ENCODE measurements at places on chromosomes 6 and 20. TPM values are rescaled to one million over a fixed set of nuclear protein-coding genes. Genes with fewer than 3 reads are reported as not detected.

The DPM1 gene
- 66.5 TPM for total RNA-seq

The FOXC1 gene
- total RNA-seq: 13.8 TPM

The DYNLRB1 gene
- 47.7 TPM for total RNA-seq

The CGA gene
- total RNA-seq: not detected

DNA sequence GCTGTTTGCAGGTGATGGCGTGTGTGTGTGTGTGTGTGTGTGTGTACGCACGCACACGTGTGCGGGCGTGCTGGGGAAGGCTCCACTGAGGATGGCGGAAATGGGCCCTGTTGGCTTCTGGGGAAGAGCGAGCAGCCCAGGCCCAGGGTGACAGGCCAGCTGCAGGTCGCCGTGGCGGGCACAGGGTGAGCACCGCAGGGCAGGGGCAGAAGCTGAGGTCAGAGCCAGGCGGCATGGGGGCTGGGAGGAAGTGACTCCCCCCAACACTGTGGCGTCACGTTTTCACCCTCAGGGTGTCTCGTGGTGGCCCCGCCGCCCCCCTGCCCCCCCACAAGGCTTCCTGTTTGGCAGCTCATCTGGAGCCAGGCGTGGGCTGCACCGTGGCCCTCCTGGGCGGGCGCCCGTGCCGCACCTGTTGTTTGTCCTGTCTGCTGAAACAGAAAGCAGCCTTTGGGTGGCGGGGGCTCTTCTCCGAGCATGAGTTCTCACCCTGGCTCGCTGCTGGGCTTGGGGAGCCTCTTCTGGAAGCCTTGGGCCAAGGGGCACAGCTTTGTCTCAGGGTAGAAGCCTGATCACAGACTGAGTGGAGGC is 7.1 kb downstream of the RBM38 start:
- no peak for DNase-seq

DNA sequence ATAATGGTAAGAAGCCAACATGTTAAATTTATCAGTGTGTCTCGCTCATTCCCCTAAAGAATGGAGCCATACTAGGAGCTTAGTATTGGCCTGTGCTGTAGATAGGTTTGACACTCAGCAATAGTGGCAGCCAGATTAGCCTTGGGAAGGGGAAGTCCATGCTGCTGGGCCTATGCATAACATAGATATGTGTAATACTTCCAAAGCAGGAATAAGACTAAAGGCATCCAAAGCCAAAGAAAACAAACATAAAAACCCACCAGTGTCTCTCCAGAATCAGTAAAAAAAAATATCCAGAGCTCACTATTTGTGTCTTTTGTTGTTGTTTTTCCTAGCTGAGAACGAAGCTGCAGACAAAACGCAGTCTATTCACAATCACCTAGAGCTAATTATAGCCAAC is 104.2 kb upstream of the STXBP5 start:
- peak; percentile 10 for DNase-seq

DNA sequence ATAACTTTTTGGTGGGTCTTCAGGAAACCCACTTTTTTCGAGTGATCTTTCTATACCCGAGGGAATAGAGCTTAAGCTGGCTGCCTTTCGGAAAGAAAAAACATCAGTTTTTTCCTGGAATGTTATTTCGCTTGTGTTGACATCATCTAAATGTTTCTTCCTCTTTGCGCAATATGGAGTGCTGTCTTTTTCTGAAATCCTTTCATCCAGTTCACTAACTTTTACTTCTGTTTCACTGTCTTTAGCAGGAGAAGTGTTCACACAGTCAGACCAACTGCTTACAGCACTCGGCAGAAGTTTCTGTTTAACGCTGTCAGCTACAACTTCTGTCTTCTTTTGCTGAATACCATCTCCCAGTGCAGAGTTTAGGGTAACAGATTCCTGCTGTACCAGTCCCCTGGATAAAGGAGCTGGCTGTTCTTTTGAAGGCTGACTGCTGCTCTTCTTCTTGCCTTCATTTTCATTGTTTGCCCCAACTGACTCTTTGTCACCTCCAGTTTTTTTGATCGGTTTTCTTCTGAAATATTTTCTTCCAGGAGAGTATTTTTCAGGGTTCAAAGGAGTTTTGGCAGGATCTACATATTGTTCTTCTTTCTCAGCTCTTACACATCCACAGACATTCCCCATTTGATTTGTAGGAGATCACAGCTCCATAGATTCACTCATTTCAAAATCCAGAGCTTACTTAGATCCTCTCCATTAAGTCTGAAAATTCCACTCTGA is 50.0 kb upstream of the DST start:
- no peak for DNase-seq

DNA sequence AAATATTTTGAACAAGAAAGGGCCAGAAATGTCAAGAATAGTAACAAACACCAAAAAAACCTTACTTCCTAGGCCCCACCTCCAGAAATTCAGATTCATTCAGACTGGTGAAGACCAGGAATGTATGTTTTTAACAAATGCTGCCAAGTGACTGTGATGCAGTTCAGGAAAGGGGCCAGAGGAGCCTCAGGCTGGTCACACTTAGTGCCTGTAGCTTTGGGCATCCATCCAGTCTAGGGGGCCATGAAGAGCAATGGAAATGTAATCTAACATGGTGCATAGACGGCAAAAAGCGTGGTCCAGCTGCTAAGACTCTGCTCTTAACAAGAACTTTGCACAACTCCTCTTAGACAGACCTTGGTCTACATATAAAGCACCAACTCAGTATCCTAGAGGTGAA is 7.1 kb downstream of the GJA1 start:
- DNase-seq: no peak

GRCh38 chr6:21305893-21306332 is 287.6 kb upstream of the SOX4 start:
- no peak for DNase-seq

- DNase-seq: no peak
Measured at GRCh38 chr20:51104960-51105920, 82.3 kb upstream of the KCNG1 start.

GRCh38 chr20:10427060-10427692 is 6.8 kb downstream of the MKKS start:
- no peak for DNase-seq

DNA sequence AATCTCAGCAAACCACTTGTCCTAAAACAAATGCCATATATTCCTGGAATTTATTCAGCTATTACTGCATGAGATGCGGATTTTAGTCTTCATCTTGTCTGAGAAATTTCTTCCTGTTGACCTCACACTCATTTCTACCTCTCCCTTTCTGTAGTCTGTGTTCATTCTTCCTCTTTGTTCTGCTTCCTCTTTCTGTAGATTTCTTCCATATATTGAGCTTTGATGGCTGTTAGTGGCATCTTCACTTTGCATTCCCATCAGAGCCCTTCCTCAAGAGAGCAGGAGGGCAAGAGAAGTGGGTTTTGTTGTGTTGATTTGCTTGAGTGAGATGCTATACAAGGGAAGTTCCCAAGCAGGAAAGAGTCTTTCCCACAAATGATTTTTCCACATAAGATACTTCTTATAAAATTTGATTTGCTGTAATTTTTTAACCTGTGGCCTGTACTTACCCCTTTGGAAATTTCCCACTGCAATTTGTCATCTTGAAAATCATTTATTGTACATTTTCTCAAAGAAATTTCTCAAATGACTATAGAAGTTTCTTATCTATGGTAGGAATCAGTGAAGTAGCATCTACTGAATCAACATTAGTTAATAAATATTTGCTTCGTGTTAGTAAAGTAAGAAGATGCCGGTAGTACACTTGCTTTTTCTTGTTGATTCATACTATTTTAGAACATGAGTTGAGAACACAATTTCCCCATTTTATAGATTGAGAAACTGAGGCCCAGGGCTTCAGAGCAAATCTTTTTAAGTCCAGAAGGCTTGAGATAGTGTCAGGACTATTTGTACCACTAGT is 43.8 kb downstream of the MAP3K4 start:
- no peak for DNase-seq

GRCh38 chr6:52595796-52596130 is 18.9 kb upstream of the TRAM2 start:
- DNase-seq: no peak

DNA sequence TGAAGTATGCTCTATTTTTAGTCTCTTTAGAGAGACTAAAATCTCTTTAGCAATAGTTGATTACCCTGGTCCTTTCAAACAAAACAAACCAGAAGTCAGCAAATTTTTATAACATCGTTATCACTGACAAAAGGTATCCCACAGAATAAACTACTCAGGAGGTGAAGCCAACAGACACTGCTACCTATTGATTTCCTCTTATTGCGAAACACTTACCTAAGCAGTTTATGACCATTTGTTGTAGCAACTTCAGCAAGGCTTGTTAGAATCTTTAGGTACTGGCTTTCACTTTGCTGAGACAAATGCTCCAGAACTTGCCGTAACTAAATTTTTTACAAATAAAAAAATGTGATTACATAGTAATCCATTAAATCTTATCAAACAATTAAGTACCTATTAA is 64.4 kb downstream of the HACE1 start:
- no peak for DNase-seq

GRCh38 chr6:53250176-53251032 is 98.3 kb downstream of the ELOVL5 start:
- DNase-seq: no peak

DNA sequence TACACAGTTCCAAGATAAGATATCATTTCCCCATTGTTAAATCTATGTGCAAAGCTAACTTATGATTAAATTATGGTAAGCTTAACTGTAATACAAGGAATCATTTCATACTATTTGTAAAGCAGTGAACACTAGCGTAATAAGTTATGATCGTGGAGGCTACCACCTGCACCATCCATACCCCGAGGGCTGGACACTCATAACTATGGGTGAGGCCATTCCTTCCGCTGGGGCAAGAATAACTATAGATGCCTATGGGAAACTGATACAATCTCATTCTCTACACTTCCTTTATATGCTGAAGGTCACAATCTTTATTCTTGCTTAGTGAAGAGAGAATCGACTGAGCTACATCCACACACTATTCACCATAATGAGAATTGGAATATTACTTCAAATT is 916.0 kb upstream of the FLRT3 start:
- no peak for DNase-seq

DNA sequence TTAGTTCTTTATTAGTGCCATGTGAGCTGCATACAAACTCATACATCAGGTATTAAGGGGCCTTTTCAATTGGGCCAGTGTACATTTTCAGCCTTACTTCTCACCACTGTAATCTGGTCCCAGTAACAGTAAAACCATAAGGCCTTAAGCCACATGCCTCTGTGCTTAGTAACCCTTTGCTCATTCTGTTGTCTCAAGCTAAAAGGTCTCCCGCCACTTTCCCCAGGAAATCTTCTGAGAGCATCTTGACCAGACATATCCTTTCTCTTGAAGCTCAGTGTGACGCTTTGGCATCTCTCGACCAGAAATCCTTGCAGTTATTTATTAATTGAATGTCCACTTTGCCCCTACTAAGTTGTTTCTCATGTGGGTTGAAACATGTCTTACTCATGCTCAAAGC is 68.0 kb downstream of the CYP39A1 start:
- no peak for DNase-seq
